ENCODE measurements at places on chromosomes 13 and 19.

GRCh38 chr13:28401303-28402056 lies 93.4 kb downstream of the FLT1 start:
- DNase-seq: no peak

DNA sequence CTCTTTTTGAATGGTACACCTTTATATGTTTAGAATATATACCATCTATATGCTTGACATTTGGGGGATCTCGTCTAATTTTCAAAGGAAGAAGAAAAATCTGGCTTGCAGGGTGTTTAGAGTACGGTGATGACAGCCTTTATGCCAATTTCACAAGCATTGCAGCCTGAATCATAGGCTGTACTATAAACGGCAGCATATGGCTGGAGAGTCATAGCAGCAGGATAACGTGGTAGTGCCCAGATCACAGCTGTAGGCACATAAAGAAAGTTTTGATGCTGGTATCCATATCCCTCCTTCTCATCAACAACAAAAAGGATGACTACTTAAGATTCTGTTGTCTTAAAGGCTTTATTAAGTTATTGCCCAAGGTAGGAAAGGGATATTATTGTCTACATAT lies 253.0 kb downstream of the PCDH9 start:
- DNase-seq: no peak

DNA sequence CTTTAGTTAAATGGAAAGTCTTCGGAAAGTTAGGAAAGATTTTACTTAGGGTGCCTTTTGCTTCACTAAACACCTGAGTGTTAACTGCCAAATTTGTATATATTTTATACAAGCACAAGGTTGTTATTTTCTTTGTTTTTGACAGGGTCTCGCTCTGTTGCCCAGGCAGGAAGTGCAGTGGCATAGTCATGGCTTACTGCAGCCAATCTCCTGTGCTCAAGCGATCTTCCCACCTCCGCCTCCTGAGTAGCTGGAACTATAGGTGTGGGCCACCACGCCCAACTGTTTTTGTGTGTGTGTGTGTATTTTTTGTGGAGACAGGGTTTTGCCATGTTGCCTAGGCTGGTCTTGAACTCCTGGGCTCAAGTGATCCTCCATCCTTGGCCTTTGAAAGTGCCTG lies 16.2 kb downstream of the KCTD4 start:
- DNase-seq: no peak

DNA sequence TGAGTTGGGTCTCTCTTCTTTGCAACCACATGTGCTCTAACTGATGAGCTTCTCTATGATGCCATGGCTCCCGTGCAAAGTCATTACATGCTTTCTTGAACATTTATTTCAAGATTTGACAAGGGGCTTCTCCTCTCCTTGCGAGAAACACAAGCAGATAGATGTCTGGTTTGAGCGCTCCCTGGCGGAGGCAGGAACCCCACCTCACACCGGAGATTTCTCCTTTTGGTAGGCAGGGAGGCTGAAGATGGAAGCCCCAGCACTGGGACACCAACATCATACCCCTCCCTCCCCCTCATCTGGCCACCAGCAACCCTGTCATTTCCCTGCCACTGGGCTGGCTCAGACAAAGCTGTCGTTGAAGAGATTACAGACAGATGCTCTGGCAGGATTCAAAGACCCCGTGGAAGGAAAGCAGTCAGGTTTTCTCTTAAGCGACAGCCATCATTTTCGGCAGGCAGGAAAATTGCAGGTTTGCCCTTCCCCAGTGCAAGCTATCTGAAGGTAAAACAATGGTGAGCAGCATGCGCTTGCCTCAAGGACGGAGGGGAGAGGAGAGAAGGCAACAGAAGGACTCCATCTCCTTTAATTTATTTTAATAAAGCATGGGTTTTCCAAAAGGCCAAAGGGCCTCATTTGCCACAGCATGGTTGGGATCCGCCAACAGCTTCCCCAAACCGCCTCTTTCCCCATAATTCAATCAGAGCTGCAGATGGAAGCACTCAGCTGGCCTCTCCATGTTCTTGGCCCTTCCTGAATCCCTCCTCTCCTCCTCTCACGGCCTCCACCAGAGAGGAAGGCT lies 344.1 kb upstream of the TSHZ3 start:
- no peak for DNase-seq

- DNase-seq: no peak
These were observed 574.8 kb downstream of the MYO16 start for GRCh38 chr13:109204252-109204651.

DNA sequence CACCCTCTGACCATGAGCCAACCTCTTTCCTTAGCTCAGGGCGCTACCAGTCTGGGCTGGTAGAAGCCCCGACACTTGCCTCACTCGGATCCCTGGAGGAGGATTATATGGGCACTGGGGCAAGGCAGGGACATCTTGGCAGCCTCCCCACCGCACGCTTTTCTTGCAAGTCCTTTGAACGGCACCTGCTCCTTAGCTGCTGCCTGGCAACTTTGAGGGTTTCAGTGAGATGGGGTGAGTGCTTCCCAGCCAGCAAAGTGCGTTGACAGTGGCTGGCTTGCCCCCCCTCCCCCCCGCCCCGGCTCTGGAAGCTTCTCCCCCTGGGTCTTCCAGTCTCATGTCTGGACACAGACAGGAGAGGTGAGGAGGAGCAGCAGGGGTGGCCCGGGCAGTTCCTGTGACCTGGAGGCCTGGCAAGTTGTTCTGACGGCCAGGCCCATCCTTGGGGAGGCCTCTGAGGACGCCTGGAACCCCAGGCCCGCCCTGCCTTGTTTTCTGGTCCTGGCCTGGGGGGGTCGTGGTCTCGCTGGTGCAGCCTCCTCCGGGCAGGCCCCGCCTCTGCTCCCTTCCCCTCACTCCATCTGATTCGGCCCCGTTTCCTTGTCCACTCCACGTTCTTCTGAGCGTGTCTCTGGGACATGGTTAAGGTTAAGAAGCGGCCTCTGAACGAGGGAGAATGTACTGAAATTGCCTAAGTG lies 75.2 kb downstream of the ATP11A start:
- no peak for DNase-seq

GRCh38 chr13:26050568-26051230 lies 1.1 kb downstream of the SHISA2 start:
- DNase-seq: peak; percentile 81

DNA sequence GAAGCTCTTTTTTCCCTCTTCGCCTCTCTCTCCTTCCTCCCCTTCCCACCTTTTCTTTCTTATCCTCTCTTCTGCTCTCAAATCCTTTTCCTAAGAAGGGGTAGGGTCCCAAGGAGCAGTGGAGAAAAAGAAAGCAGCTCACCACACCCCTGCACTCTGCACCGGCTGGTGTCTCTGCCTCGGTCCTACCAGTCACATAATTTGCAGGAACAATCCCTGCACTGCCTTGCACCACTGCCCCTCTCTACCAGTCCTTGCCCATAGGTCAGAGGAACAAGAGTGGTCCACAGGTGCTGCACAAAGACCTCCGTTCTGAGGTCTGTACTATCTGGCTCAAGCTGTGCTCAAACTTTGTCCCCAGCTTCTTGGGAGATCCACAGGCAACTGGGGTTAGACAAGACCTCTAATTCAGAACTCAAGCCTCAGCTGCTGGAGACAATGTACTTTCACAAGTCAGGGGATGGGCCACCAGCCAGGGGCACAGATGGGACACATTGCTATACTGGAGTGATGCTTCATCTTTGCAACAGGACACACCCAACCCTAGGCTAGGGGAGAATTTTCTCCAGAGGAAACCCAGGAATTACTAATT lies 125.4 kb upstream of the ZNF507 start:
- DNase-seq: no peak

GRCh38 chr13:21960108-21960507 lies 289.2 kb downstream of the FGF9 start:
- no peak for DNase-seq

- DNase-seq: no peak
These were observed 885.2 kb upstream of the SLITRK6 start for GRCh38 chr13:86684402-86684801.

DNA sequence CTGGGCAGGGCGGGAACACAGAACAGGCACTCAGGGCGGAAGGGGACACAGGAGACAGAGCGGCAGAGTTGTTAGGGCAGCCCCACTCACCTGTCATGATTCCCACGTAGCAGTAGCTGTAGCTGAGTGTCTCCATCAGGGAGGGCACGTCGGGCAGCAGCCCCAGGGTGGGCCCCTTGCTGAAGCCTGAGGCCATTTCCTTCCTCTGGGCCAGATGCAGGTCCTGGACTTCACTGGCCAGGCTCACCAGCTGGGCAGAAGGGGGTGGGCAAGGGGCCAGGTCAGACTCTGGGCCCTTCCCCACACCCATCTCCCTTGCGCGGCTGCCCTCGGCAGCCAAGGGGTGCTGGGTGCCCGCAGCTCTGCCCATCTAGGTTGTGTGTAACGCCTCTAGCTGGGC lies 5.9 kb downstream of the MBOAT7 start:
- peak; percentile 45 for DNase-seq

- DNase-seq: no peak
These were observed 1247.6 kb downstream of the PCDH17 start for GRCh38 chr13:58879114-58879513.

- no peak for DNase-seq
These were observed 8.2 kb downstream of the ZNF177 start for GRCh38 chr19:9370738-9371619.

DNA sequence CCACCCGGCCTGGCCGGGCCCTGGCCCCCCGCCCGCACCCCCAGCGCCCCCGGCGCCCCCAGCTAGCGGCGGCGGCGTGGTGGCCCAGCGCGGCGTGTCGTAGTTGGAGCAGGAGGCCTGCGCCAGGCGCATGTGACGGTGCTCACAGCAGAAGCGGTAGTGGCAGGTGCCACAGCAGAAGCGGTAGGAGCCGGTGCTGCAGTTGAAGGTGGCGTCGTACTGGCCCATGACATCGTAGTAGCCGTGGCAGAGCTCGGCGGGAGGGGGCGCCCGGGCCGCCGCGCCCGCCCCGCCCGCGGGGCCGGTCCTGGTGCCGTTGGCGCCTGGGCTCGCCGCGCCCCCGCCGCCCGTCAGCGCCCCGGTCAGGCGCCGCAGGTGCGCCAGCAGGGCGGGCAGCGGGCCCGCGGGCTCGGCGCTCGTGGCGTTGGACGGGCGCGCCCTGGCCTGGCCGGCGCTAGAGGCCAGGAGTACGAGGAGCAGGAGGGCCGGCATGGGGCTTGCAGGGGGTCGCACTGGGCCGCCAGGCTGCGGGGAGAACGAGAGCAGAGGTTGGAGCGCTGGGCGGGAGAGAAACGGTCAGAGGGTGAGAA lies 633 bp downstream of the SHISA7 start:
- DNase-seq: no peak
